ENCODE measurements at places on chromosomes 7 and 10. TPM values are rescaled to one million over a fixed set of nuclear protein-coding genes. Genes with fewer than 3 reads are reported as not detected.

DYNC1I1 gene
- total RNA-seq: 0.09 TPM

MSMB gene
- total RNA-seq: not detected

NUTM2E gene
- not detected for total RNA-seq

POM121 gene
- total RNA-seq: 15.8 TPM

LAMB4 gene
- total RNA-seq: not detected

PCLO gene
- total RNA-seq: 0.37 TPM

GRCh38 chr7:45606050-45606449 is 31.9 kb downstream of the ADCY1 start:
- no peaks in the 10 kb centered on the region for H3K27me3 ChIP-seq
- H3K36me3 ChIP-seq: no peaks in the 10 kb centered on the region
- no peak overlapping the region for H3K27ac ChIP-seq
- DNase-seq: peak; percentile 9
- no peak overlapping the region for H3K4me3 ChIP-seq

DNA sequence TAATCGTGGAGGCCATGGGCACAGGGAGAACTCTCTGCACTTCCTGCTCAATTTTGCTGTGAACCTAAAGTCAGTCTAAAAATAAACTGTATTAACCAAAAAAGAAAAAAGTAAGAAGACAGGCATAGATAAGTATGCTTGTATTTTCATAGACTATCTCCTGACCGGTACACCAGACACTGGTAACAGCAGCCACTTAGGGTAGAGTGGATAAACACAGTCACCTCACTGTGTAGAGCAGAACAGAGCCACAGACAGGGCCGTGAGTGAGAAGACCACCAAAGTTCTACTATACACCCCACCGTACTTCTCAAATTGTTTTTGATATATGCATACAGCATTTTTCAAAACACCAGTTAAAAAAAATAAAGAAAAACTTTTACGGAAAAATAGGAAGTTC is 25.0 kb downstream of the NUDCD3 start:
- H3K4me3 ChIP-seq: no peak overlapping the region
- no peak overlapping the region for H3K27ac ChIP-seq
- H3K4me1 ChIP-seq: peaks cover 36% of the 10 kb centered on the region
- no peaks in the 10 kb centered on the region for H3K36me3 ChIP-seq
- DNase-seq: no peak

DNA sequence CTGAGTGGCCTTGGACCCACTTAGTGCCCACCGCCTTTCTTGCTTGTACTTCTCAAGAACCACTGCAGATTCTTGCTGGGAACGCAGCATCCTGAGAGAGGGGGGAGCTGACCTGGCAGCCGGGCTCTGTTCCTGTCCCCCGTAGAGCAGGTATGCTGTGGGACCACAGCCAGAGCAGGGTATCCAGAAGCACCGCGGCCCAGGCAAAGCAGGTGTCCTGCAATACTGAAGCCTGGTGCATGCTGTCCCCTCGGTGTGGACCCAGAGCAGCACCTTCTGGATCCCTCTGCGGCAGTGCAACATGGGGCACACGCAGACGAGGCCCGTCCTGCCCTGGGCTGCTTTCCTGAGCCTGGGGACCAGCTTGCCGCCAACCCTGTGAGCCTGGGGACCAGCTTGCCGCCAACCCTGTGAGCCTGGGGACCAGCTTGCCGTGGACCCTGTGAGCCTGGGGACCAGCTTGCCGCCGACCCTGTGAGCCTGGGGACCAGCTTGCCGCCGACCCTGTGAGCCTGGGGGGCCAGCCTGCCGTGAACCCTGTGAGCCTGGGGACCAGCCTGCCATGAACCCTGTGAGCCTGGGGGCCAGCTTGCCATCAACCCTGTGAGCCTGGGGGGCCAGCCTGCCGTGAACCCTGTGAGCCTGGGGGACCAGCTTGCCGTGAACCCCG is 60.9 kb upstream of the ADGRA1 start:
- H3K4me3 ChIP-seq: no peak overlapping the region
- H3K36me3 ChIP-seq: no peaks in the 10 kb centered on the region
- DNase-seq: no peak
- H3K4me1 ChIP-seq: no peaks in the 10 kb centered on the region
- H3K27me3 ChIP-seq: no peaks in the 10 kb centered on the region

GRCh38 chr7:80954191-80954590 is 35.3 kb upstream of the SEMA3C start:
- no peak overlapping the region for H3K4me3 ChIP-seq
- H3K27ac ChIP-seq: no peak overlapping the region
- no peak for DNase-seq

DNA sequence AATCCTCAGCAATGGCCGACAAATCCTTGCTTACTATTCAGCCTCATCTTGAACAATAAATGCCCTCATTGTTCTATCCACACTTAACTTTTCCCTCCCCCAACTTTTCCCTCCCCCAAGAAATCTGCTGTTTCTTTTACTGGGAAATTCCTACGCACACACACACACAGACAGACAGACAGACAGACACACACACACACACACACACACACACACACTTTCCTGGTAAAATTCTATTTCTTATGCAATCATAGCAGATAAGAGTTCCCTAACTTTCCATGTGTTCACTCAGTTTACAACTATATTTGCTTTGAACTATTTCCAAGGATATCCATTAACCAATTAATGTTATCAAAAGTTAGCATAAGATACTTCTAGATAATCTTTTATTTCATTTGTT is 52.9 kb downstream of the RELN start:
- DNase-seq: no peak
- H3K27me3 ChIP-seq: no peaks in the 10 kb centered on the region
- H3K4me1 ChIP-seq: no peaks in the 10 kb centered on the region

DNA sequence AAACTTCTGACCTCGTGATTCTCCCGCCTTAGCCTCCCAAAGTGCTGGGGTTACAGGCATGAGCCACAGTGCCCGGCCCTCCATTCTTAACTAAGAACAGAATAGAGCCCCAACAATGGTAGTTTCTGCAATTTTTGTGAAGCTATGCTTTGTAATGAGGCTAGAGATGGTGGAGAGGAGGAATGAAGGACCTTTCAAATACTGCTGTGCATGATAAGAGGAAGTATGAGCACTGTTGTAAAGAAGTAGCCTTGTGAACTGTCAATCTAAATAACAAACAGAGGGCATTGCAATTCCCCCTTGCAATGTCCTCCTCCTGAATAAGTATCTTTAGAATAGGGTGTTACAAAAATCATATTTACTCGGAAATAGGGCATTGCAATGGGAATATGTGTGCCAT is 70.2 kb downstream of the EVX1 start:
- no peak overlapping the region for H3K4me3 ChIP-seq
- H3K27ac ChIP-seq: no peak overlapping the region
- no peaks in the 10 kb centered on the region for H3K27me3 ChIP-seq
- no peaks in the 10 kb centered on the region for H3K4me1 ChIP-seq
- no peak for DNase-seq

GRCh38 chr10:103584216-103585010 is 90.9 kb downstream of the NEURL1 start:
- no peaks in the 10 kb centered on the region for H3K27me3 ChIP-seq
- H3K4me3 ChIP-seq: peak overlapping the region; percentile 9
- no peak overlapping the region for H3K27ac ChIP-seq
- H3K4me1 ChIP-seq: peaks cover 6% of the 10 kb centered on the region

DNA sequence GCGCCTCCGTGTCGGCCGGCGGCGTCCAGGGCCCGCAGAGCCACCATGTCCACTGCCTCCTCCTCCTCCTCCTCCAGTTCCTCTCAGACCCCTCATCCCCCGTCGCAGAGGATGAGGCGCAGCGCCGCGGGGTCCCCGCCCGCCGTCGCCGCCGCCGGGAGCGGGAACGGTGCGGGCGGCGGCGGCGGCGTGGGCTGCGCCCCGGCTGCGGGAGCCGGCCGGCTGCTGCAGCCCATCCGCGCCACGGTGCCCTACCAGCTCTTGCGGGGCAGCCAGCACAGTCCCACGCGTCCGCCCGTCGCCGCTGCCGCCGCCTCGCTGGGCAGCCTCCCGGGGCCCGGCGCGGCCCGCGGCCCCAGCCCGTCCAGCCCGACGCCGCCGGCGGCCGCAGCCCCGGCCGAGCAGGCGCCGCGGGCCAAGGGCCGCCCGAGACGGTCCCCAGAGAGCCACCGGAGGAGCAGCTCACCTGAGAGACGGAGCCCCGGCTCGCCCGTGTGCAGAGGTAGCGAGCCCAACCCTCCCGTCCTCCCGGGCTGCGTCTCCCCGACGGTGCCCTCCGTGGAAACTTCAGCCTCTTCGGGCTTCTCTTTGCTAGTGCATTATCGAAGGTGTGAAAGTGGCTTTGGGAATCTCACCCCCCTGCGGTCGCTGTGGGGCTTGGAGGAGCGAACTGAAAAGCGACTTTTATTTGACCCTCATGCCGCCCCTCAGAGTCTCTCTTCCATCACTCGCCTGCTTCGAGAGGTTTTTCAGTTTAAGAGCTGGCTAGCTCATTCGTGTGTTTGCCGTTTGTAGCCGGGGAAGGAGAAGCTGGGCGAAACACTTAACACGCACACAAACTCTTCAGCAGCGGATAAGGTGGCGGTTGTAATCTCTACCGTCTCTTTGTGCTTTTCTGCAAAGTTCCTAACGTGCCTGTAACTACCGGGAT is 975 bp downstream of the GLCCI1 start:
- H3K27me3 ChIP-seq: no peaks in the 10 kb centered on the region
- H3K27ac ChIP-seq: peak overlapping the region; percentile 97
- H3K36me3 ChIP-seq: no peaks in the 10 kb centered on the region
- peak; percentile 67 for DNase-seq
- H3K4me3 ChIP-seq: peak overlapping the region; percentile 94

GRCh38 chr10:14625192-14625631 is 149.5 kb downstream of the FAM107B start:
- DNase-seq: no peak
- no peak overlapping the region for H3K4me3 ChIP-seq
- no peaks in the 10 kb centered on the region for H3K27me3 ChIP-seq
- H3K36me3 ChIP-seq: no peaks in the 10 kb centered on the region
- H3K27ac ChIP-seq: no peak overlapping the region

DNA sequence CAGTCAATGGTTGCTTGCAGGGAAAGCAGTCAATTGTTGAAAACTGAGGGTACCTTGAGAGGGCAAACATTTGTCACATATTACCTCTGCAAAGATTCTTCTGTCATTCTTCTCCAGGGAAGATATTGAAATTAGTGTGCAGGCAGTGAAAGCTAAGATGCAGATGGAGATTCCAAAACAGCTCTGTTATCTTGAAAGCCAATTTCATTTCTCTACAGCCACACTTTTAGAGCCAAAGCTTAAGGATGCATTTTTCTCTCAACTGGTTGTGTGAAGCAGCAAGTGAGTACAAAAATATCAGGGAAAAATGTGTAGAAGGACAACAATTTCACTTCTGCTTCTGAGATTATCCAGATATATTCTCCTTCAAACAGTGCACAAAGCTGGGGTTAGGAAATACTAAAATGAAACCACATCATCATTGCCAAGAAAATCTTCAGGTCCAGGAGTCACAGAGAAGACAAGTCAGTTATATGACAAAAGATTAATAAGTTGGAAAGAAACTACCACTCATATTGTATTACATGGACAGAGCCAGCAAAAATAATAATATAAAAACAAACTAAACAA is 16.3 kb downstream of the SGMS1 start:
- DNase-seq: no peak
- H3K27ac ChIP-seq: peak overlapping the region; percentile 0
- H3K27me3 ChIP-seq: no peaks in the 10 kb centered on the region
- H3K4me3 ChIP-seq: no peak overlapping the region
- H3K36me3 ChIP-seq: no peaks in the 10 kb centered on the region

DNA sequence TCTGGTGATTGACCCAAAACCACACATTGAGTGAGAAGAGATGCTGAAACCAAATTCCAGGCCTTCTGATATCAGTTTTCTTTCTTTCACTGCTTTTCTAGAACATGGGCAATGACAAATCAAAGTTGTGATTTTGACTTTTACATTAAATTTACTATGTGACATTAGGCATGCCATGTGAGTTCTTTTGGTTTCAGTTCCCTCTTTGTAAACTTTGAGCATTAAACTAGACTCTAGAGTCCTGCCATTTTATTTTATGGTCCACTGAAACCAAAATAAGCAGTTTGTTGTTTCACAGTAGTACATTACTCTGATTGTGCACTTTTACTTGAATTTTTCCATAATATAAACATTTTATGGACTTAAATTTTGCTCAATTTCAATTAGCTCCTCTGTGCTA is 381.1 kb upstream of the SEMA3D start:
- DNase-seq: no peak
- H3K4me1 ChIP-seq: no peaks in the 10 kb centered on the region
- H3K36me3 ChIP-seq: no peaks in the 10 kb centered on the region

- no peak overlapping the region for H3K4me3 ChIP-seq
- H3K27me3 ChIP-seq: no peaks in the 10 kb centered on the region
- no peaks in the 10 kb centered on the region for H3K4me1 ChIP-seq
- H3K36me3 ChIP-seq: no peaks in the 10 kb centered on the region
Observed at GRCh38 chr10:16049050-16049449, 188.7 kb upstream of the MINDY3 start.

DNA sequence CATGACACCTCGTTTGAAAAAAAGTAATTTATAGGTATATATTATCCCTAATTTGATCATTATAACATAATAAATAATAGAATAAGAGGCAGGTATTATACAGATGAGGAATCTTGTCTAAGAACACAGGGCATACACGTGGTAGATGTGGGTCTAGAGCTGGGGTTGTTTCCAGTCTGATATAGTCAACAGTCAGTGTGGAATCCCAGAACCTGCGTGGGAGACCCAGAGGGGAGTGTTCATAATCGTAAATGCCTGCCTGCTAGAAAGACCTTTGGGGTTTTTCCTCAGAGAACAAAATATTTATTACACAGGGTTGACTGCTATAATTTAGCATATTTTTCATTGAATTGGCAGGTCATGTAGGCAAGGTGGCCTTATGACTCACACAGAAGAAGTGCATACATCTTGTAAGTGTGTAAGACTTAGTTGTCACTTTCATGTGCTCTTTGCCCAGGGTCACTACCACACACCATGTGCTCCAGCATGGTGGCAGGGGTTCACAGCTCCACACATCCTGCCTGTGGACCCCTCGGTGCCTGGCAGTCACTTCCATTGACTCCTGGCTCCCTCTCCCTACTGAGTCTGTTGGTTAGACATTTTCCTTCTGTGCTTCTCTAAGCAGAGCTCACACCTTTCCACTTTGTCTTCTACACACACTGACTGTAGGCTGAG is 94.9 kb upstream of the IKZF1 start:
- H3K4me3 ChIP-seq: no peak overlapping the region
- no peak for DNase-seq
- no peaks in the 10 kb centered on the region for H3K4me1 ChIP-seq
- no peaks in the 10 kb centered on the region for H3K36me3 ChIP-seq

- no peaks in the 10 kb centered on the region for H3K27me3 ChIP-seq
- no peak overlapping the region for H3K4me3 ChIP-seq
- H3K4me1 ChIP-seq: no peaks in the 10 kb centered on the region
- no peak overlapping the region for H3K27ac ChIP-seq
Observed at GRCh38 chr7:4093035-4093434, 589.1 kb upstream of the FOXK1 start.
